Epithelial cell of esophagus (primary cell): ENCODE measurements at places on chromosomes 2 and 18.

DNA sequence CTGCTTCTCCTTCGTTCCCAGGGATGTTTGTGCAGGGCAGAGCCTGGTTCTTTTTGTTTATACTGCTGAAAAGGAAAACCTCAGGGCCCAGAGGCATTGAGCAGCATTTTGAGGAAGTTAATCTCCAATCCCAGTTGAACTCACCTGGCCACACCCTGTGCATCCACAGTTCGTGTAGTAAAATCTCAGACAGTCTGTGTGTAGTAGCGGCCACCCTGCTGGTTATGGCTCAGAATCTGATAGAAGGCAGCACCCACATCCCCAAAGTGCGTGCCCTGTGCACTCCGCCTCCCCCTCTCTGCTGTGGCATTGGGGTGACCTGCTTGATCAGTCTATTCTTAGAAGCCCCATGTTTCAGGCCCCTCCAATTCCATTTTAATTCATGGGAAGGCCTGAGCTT lies 10.9 kb downstream of the TRIB2 start:
- peak; percentile 32 for DNase-seq

GRCh38 chr18:75854174-75854573 lies 426.7 kb upstream of the SMIM21 start:
- no peak for DNase-seq

GRCh38 chr2:175606010-175606841 lies 395.8 kb downstream of the LNPK start:
- peak; percentile 32 for DNase-seq

- no peak for DNase-seq
These were observed 127.3 kb downstream of the DIS3L2 start for GRCh38 chr2:232088771-232089170.

DNA sequence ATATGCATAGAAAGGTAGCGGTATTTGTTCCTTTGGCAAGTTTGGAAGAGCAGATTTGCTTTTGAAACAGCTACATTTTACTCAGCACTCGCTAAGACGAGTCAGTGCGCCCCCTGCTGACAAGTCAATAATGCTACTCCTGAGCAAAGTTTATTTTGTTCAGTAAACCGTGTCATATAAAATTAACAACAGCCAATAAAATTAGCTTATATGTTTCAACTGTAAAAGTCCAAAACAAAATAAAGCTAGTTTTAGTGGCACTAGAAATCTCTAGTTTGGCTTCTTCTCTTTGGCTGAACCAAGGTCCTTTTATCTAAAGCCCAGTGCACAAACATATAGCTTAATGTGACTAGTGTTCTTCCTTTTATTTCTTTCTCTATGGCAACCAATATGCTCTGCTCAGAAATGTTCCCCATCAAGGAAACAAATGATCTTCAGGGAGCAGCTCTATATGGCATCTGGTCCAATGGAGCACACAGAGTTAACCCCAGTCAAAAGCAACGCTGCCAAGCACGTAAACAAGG lies 4.2 kb upstream of the POU3F3 start:
- DNase-seq = peak; percentile 66

- no peak for DNase-seq
These were observed 572.0 kb upstream of the LINC00305 start for GRCh38 chr18:64720781-64721464.

GRCh38 chr2:28663359-28663758 lies 88.3 kb upstream of the PPP1CB start:
- DNase-seq = peak; percentile 40

GRCh38 chr18:12159446-12159845 lies 65.8 kb downstream of the ANKRD62 start:
- DNase-seq = peak; percentile 88

- no peak for DNase-seq
These were observed 17.3 kb downstream of the NCK2 start for GRCh38 chr2:105761931-105762515.
